Breast epithelium (tissue), 4 donors: ENCODE measurements at places on chromosomes 6 and 20. TPM values are rescaled to one million over a fixed set of nuclear protein-coding genes. Genes with fewer than 3 reads are reported as not detected.

DNA sequence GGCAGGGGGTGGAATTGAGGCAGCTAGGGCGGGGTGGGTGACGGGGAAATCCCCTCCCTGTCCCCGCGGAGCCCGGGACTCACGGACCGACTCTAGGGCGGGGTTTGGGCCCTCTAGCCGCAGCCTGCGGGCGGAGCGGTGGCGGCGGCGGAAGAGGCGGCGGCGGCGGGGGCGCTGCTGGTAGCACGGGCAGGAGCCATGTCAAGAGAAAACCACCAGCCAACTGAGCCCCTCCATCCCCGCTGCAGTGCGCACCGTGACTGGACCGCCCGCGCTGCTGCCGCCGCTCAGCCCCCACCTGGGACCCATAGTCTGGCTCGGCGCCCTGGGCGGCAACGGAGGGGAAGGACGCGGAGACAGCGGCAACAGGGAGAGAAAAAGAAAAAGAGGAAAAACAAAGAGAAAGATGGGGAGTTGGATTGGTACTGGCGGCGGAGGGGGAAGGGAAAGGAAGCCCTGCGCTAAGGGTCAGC lies 1.2 kb upstream of the C6orf62 start:
- H3K4me3 ChIP-seq = peak overlapping the region; percentile 96
- H3K27ac ChIP-seq = peak overlapping the region; percentile 100
- no peaks in the 10 kb centered on the region for H3K36me3 ChIP-seq

DNA sequence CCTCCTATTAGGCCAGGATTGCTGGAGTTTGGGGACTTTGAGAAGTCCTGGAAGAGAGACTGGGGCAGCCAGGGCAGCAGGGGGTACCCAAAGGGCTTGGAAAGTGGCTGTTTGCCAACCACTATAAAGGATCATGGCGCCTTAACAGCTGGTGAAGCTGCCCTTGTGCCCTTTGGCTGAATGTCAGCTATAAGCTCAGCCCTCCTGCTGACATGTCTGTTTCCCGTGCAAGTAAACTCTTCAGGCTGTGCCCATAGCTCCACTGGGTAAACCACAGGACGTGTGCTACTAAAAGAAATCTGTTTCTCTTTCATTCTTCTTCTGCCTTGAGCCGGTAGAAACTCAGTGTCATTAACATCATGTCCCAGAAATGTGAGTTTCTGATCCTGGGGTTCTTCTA lies 97.3 kb downstream of the CAP2 start:
- H3K27ac ChIP-seq = no peak overlapping the region
- no peaks in the 10 kb centered on the region for H3K4me1 ChIP-seq
- no peaks in the 10 kb centered on the region for H3K36me3 ChIP-seq
- no peak overlapping the region for H3K4me3 ChIP-seq
- DNase-seq = no peak

GRCh38 chr6:129638055-129638684 lies 71.8 kb downstream of the ARHGAP18 start:
- H3K27me3 ChIP-seq = no peaks in the 10 kb centered on the region
- no peak for DNase-seq
- H3K4me1 ChIP-seq = no peaks in the 10 kb centered on the region
- H3K4me3 ChIP-seq = no peak overlapping the region
- H3K36me3 ChIP-seq = no peaks in the 10 kb centered on the region
- no peak overlapping the region for H3K27ac ChIP-seq

DNA sequence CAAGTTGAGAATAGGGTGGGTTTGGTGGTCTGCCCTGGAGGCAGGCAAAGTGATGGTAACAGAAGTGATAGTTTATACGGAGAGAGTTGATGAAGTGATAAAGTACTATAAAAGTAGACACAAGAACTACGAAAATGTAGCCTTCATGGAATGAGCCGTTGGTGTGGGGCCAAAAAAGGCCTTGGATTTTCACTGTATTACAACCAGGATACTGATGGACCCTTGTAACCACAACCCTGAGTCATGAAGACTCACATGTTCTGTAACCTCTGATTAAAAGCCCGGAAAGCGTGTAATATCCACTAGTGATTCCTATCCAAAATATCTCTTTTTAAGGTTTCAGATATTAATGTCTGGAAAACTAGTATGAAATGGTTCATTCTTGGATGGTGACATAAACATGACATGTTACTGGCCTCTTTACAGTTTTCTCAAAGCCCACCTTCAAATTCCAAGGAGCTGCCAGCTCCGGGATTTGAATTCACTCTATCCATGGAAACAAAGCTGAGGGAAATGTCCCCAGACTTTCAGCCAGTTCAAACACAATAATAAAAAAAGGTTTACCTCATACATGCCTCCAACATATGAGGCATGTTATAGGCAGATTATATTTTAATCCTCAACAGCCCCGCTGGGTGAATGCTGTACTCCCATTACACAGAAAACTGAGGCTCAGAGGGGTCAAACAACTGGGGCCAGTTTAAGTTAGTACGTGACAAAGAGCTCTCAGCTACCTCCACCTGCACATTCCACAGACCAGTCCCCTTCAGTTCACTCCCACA lies 55.4 kb downstream of the MRPL14 start:
- H3K27me3 ChIP-seq = no peaks in the 10 kb centered on the region
- H3K4me1 ChIP-seq = peaks cover 4% of the 10 kb centered on the region
- no peak for DNase-seq
- no peaks in the 10 kb centered on the region for H3K36me3 ChIP-seq
- peak overlapping the region; percentile 91 for H3K27ac ChIP-seq

- DNase-seq = no peak
- H3K4me3 ChIP-seq = no peak overlapping the region
- no peaks in the 10 kb centered on the region for H3K27me3 ChIP-seq
- H3K4me1 ChIP-seq = no peaks in the 10 kb centered on the region
Observed at GRCh38 chr6:12189661-12190060, 100.5 kb upstream of the EDN1 start.

- H3K4me3 ChIP-seq = no peak overlapping the region
- peak overlapping the region; percentile 76 for H3K27ac ChIP-seq
- no peaks in the 10 kb centered on the region for H3K4me1 ChIP-seq
- DNase-seq = no peak
- H3K27me3 ChIP-seq = no peaks in the 10 kb centered on the region
- H3K36me3 ChIP-seq = no peaks in the 10 kb centered on the region
Observed at GRCh38 chr6:139337001-139337400, 37.4 kb downstream of the CITED2 start.

DNA sequence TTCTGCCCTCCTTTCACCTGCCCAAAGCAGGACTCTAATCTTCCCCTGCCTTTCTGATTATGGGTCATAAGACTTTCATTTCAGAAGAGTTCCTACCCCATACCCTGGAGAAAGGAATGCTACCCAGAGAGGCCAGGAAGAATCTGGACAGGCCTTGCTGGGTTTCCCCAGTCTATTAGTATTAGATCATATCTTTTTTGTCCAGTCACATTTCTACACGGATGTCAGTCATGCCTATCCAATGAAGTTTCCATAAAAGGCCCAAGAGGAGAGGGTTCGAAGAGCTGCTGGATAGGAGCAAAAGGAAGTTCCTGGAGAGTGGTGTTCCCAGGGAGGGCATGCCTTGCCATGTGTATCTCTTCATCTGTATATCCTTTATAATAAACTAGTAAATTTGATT lies 3.2 kb downstream of the POLH start:
- H3K27me3 ChIP-seq = no peaks in the 10 kb centered on the region
- no peaks in the 10 kb centered on the region for H3K36me3 ChIP-seq
- H3K4me3 ChIP-seq = no peak overlapping the region

RNASET2 gene
- 82.9 TPM for total RNA-seq
